ENCODE measurements at places on chromosomes 3 and 15.
A peak's percentile ranks its signal among the peaks of the same experiment; 100 is the strongest.

DNA sequence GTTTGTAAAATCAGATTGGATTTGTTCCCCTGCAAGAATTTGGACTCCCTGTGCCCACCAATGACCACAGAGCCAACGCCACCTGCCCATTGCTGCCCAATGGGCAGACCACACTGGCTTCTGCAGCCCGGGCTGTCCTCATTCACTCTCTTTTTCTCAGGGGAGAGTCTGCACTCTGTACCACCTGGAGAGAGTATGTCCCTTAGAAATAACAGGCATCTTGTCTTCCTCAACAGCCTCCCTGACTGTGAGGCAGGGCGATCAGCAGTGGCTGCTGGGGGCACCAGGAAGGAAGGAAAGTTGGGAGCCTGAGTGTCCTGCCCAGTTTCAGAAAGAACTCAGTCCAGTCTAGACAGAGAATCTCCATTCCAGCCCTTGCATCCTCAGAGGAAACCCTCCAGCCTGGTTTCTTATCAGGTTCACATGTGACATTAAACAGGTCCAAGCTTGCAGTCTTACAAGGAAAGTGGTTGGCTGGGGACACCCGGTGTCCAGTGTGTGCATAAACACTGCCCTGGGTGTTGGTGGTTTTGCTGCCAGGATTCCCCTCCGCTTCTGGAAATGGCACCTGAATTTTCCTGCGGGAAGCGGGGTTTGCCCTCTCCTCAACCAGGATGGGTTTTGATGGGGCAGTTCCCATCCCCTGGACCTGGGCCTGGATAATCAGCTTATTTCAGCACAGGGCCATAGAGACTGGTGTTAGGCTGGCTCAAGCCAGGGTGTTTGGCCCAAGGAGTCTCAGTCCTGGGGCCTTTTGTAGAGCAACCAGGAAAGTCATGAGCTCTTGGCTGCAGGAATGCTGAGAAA, 37.2 kb downstream of the SSUH2 start:
- no peak for DNase-seq

- DNase-seq = no peak
Measured at GRCh38 chr3:161203485-161204098, 17.5 kb upstream of the NMD3 start.

DNA sequence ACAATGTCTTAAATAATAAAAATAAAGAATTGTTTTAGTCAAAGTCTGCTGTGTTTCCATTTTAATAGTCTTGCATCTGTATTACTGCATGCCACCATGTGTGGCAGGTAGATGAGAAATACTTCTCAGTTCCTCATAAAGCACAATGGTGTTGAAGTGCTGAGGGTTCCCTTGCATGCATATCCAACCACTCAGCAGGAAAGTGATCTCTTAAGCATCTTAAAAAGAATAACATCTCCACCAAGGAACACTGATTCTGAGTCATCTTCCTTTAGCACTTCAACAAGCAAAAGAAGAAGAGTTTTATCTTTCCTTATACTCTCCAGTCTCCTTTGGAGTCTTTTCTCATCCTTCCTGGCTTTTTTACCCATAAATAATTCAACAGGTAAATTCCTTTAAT, 602.0 kb downstream of the TBL1XR1 start:
- no peak for DNase-seq

- no peak for DNase-seq
Measured at GRCh38 chr3:181722156-181722555, 10.4 kb downstream of the SOX2 start.

DNA sequence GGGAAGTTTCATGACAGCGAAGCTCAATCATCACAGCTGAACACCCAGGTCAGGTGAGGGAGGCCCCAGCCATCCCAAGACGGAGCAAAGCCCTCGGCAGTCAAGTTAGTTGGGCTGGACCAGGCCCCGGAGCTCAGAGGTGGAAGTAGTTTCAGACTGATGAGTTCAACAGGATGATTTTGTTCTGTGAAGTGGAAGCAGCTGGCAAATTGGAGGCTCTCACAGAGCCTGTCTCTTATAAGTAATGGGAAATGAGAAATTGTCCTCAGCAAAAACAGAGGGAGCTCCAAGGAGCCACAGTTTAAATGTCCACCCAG, 245.1 kb downstream of the XXYLT1 start:
- DNase-seq = no peak

- DNase-seq = no peak
Measured at GRCh38 chr3:173823911-173824460, 426.4 kb downstream of the NLGN1 start.

GRCh38 chr3:63864008-63864964, 619 bp downstream of the ATXN7 start:
- peak; percentile 80 for DNase-seq

- DNase-seq = no peak
Measured at GRCh38 chr3:46551615-46552014, 14.5 kb downstream of the LRRC2 start.

GRCh38 chr3:127421943-127422662, 134.3 kb upstream of the PRR20G start:
- DNase-seq = no peak

GRCh38 chr15:91752081-91752785, 101.3 kb upstream of the SLCO3A1 start:
- DNase-seq = no peak

DNA sequence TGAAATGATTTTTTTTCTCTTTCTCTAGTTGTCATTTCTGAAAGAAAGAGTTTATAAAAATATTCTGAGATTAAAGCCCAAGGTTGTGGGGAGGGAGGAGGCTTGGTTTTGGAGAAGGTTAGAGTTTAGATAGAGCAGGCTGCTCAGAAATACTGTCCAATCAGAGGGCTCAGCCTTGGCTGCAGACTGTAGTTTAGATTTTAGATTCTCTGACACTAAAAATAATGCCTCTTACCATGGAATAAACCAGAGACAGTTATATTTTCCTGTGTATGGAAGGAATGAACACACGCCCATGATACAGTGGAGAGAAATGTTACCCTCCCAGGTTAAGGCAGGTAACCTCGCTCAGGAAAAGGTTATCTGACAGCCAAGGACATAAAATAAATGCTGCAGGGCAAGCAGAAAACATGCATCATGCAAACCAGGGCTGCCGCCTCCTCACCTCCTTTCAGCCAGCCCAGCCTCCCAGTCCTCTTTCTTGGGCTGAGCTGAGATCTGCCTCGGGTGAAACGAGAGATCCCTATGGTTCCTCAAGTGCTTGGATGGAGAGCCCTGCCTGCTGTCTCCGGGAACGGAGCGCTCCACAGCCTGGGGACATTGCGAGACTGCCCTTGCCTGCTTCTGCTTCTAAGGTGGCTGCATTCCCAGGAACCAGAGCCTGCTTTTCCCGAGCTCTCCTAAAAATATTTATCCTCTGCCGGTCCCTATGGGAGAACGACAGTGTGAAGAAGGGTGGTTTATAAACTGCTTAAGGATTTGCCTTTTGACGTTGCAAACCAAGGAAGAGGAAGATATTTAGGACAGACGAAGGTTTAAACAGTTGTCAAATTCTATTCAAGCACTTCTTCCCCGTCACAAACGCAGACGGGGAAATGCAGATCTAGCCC, 848 bp downstream of the NCEH1 start:
- DNase-seq = no peak

- DNase-seq = peak; percentile 76
Measured at GRCh38 chr3:11060500-11061251, 68.1 kb downstream of the SLC6A1 start.

DNA sequence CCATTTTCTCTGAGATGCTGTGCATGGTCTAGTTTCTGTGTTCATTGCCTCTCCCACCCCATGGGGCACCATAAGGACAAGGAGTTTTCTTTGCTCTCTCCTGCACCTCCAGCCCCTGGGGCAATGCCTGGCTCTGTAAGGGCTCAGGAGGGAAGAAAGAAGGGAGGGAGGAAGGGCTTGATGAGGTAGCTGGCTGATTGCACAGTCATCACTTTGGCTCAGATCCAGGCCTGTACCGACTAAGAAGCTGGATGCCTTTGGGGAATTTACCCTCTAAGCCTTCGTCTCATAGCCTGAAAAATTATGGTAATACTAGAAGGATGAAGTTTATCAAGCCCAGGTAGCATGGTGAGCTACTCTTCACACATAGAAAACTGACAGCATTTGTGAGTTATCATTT, 382.9 kb downstream of the GABRG3 start:
- no peak for DNase-seq

- DNase-seq = peak; percentile 54
Measured at GRCh38 chr3:141412087-141412935, 44.0 kb downstream of the ZBTB38 start.

DNA sequence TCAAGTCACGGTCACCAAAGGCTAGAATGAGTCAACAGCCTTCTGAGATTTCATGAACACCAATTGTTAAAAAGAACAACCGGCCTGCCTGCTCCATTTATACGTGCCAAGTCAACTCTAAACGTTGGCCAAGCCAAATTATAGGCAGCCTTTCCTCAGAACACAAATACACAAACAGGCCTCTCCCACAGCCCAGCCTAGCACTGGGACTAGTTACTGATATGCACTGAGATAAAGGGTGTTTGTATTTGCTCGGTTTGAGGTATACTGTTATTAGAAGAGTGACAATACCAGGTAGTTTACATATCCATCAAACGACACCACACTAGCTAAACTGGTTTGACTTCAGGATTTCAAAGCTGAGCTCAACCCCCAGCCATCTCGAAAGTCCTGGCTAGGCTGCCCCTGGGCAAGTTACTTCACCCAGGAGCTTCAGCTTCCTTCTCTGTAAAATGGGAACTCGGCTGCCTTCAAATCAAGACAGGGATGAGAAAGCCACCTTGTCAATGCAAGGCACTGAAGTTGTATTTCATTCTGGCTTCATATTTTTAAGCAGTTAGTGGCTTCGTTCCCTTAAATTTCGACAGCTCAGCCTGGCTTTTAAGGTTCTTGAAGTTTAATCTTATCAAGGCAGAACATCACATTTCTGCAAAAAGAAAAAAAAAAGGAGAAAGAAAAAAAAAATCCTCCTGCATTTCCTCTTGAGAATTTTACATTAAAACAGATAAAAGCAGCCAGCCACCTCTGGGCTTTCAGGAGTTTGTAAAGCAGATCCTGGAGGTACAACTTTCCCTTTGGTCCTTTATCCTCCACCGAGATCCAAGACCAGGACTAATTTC, 4.0 kb downstream of the TLE3 start:
- no peak for DNase-seq

GRCh38 chr3:111911446-111911845, 52.4 kb downstream of the PHLDB2 start:
- DNase-seq = no peak

- peak; percentile 73 for DNase-seq
Measured at GRCh38 chr15:66703540-66703941, 1.5 kb downstream of the SMAD6 start.

DNA sequence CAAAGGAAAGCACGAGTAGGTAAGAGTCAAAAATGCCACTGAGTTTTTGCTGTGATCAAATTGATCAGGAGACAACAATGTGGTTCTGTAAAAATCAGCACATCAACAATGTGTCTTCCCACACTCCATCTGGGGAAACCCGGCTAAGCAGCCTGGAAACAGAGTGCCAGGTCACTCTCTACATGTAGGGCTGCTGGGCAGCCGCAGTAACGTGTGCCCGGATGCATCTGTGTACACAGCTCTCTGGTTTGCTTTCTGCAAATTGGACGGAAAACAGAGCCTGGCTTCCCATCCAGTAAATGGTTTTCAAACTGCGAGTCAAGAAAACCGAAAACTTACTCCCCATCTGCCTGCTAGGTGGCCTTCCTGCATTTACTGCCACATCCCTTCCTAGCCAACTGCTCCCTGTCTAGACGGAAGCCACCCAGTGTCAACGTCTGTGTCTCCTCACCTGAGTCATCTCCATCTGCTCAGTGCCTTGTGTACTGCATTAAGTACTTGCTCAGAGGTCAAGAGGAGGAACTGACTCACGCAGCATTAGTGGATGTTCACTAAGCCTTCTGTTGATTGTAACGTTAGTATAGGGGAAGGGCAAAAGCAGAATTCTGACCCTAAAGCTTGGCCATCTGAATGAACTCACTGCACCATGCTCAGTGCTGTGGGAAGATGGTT, 124.1 kb downstream of the TJP1 start:
- no peak for DNase-seq
